ENCODE measurements at places on chromosomes 4 and X. TPM values are rescaled to one million over a fixed set of nuclear protein-coding genes. Genes with fewer than 3 reads are reported as not detected.

GRCh38 chrX:97616883-97617530 lies 733.3 kb downstream of the RPA4 start:
- no peaks in the 10 kb centered on the region for H3K27me3 ChIP-seq
- no peak overlapping the region for H3K4me3 ChIP-seq
- no peaks in the 10 kb centered on the region for H3K36me3 ChIP-seq
- peak; percentile 63 for DNase-seq
- no peak overlapping the region for H3K27ac ChIP-seq

DNA sequence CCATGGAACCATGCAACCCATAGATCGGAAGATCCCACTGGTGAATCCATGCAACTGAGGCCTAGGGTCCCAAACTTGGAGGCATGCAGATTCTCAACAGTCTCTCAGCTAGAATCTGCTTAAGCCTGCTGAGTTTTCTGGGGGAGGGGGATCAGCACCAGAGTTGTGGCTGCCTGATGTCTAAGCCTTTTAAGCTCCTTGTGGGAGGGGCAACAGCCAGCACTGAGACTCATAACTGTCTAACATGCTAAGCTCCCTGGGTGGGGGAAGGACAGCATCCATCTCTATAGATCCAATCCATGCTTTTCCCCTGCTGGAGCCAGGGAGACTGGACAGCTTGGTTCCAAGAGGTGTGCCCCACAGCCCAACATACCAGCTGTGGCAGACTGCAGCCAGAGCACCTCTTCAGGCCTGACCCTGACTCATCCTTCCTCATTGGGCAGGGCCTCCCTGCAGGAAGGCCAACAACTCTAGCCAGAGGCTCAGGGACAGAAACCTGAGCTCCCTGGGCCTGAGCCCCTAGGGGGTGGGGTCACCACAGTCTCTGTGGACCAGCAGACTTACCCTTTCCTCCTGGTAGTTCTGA lies 300.1 kb upstream of the SLC7A11 start:
- no peak overlapping the region for H3K27ac ChIP-seq
- H3K4me3 ChIP-seq = no peak overlapping the region
- no peaks in the 10 kb centered on the region for H3K4me1 ChIP-seq
- no peaks in the 10 kb centered on the region for H3K36me3 ChIP-seq

DNA sequence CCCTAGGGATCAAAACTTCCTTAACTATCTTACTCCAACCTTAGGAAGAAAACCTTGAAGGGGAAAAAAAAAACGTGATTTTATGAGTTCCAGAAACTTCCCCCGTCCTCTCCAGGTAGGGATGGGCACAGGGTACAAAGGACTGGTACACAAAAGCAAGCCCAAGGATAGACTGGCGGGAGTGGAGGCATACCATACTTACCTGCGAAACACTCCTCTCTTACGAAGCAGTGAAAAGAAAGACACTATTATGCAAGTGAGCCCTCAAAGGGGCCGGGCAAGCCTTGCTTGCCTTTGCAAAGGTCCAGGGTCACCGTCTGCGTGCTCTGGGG lies 651 bp downstream of the TSPAN6 start:
- H3K27me3 ChIP-seq = no peaks in the 10 kb centered on the region
- H3K4me1 ChIP-seq = peaks cover 4% of the 10 kb centered on the region
- DNase-seq = no peak
- peak overlapping the region; percentile 83 for H3K27ac ChIP-seq
- H3K4me3 ChIP-seq = peak overlapping the region; percentile 61
- H3K36me3 ChIP-seq = peaks cover 8% of the 10 kb centered on the region

DNA sequence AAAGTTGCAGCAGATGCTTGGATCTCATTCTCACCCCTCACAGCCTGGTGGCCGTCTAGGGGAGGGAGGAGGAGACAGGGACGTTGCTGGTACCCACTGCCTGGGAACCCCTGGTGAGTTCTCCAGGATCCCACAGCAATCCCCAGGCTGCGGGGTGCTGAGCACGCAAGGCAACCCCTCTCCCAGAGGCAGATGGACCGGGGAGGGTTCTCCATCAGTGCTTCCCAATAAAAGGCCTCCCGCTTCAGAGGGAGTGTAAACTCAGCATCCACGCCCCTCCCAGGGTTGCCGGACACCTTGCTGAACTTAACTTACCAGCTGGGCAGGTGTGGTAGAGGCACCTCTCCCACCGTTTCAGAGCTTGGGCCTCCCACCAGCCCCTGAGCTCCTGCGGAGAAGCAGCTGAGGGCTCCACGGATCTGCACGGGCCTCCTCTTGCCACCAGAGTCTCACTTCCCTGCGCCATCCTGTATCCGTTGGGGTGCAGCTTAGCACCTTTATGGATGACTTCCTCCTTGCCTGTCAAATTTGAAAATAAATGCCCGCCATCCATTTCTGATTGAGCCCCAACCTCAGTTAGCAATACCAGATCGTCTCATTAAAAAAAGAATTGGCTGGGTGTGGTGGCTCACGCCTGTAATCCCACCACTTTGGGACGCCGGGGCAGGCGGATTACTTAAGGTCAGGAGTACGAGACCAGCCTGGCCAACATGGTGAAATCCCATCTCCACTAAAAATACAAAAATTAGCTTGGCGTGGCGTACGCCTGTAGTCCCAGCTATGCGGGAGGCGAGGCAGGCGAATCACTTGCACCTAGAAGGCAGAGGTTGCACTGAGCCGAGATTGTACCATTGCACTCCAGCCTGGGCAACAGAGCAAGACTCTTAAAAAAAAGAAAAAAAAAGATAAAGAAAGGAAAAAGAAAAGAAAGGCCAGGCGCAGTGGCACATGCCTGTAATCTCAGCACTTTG lies 14.8 kb upstream of the TBC1D14 start:
- no peak overlapping the region for H3K4me3 ChIP-seq
- H3K27me3 ChIP-seq = no peaks in the 10 kb centered on the region
- no peak overlapping the region for H3K27ac ChIP-seq
- no peak for DNase-seq
- H3K4me1 ChIP-seq = peaks cover 6% of the 10 kb centered on the region

- no peak for DNase-seq
- peaks cover 12% of the 10 kb centered on the region for H3K4me1 ChIP-seq
- H3K27me3 ChIP-seq = no peaks in the 10 kb centered on the region
- no peaks in the 10 kb centered on the region for H3K36me3 ChIP-seq
- no peak overlapping the region for H3K4me3 ChIP-seq
These were observed 76.0 kb downstream of the TEX13C start for GRCh38 chrX:125395626-125396025.

GRCh38 chrX:16897445-16897844 lies 27.3 kb upstream of the RBBP7 start:
- DNase-seq = no peak
- H3K27me3 ChIP-seq = no peaks in the 10 kb centered on the region
- no peak overlapping the region for H3K4me3 ChIP-seq
- H3K36me3 ChIP-seq = no peaks in the 10 kb centered on the region
- H3K4me1 ChIP-seq = no peaks in the 10 kb centered on the region

DNA sequence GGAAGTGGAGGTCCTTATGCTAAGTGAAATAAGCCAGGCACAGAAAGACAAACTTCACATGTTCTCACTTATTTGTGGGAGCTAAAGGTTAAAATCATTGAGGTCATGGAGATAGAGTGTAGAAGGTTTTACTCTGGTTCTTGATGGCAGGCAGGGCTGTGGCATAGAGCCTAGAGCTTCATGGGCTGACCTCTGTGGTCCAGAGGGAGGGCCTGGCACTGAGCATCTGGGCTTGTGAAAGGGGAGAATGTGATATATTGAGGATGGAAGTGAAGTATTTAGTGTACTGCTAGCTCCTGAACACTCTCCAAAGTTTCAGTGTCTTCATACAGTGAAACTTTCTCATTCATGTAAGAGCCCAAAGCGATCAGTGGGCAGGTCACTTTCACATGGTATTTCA lies 71.3 kb upstream of the ANXA3 start:
- H3K4me1 ChIP-seq = no peaks in the 10 kb centered on the region
- no peak for DNase-seq
- H3K4me3 ChIP-seq = no peak overlapping the region
- no peak overlapping the region for H3K27ac ChIP-seq

DNA sequence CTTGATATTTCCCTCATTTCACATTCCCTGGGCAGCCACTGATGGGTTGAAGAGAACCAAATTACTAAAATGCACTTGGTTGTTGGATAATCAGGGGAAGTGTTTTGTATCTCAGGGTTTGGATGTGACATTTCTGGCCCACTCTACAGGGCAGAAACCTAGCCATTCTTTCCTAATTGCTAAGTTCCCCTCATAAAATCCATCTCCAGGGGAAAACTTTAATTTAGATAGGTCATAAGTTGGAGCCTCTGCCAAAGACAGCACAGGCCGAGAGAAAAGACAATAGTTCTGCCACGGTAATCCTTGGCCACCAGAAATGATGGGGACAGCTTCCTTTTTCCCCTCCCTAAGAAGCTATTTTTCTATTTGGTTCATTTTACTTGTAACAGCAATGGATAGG lies 192.7 kb upstream of the C1QTNF7 start:
- no peak overlapping the region for H3K27ac ChIP-seq
- no peaks in the 10 kb centered on the region for H3K36me3 ChIP-seq
- H3K4me3 ChIP-seq = no peak overlapping the region
- no peak for DNase-seq

DNA sequence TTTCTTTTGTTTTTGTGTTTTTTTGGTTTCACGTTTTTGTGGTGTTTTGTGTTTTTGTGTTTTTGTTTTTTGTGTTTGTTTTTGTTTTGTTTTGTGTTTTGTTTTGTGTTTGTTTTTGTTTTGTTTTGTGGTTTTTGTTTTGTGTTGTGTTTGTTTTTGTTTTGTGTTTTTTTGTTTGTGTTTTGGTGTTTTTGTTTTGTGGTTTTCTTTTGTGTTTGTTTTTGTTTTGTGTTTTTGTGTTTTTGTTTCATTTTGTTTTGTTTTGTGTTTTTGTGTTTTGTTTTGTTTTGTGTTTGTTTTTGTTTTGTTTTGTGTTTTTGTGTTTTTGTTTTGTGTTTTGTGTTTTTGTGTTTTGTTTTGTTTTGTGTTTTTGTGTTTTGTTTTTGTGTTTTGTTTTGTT lies 20.9 kb downstream of the CSF2RA start:
- no peaks in the 10 kb centered on the region for H3K4me1 ChIP-seq
- no peak overlapping the region for H3K4me3 ChIP-seq
- DNase-seq = no peak
- no peaks in the 10 kb centered on the region for H3K36me3 ChIP-seq

GRCh38 chr4:132180020-132180427 lies 969.1 kb upstream of the PCDH10 start:
- no peak overlapping the region for H3K4me3 ChIP-seq
- no peaks in the 10 kb centered on the region for H3K36me3 ChIP-seq
- no peak overlapping the region for H3K27ac ChIP-seq
- no peaks in the 10 kb centered on the region for H3K4me1 ChIP-seq
- no peak for DNase-seq

GRCh38 chr4:2949782-2950125 lies 13.5 kb downstream of the NOP14 start:
- no peak overlapping the region for H3K4me3 ChIP-seq
- no peak for DNase-seq
- no peaks in the 10 kb centered on the region for H3K27me3 ChIP-seq

DNA sequence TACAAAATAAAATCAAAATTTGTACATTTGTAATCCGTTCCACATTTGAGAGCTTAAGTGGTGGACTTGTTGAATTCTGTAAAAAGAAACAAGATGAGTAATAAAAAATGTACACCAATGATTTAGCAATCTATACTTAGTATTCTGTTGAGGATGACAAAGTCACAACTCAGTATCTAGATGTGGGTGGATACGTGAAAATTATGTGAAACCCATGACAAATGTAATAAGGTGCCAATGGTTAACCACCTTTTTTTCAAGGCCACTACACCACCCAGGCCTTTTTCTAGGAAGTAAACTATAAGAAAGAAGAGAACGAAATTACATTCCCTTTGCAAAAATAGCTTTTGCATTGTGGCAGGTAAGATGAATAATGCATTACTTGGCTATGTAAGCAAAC lies 77.0 kb downstream of the ATP8A1 start:
- H3K4me3 ChIP-seq = no peak overlapping the region
- H3K27ac ChIP-seq = no peak overlapping the region
- H3K4me1 ChIP-seq = no peaks in the 10 kb centered on the region
- no peak for DNase-seq
- no peaks in the 10 kb centered on the region for H3K36me3 ChIP-seq
- H3K27me3 ChIP-seq = no peaks in the 10 kb centered on the region

- H3K4me1 ChIP-seq = peaks cover 16% of the 10 kb centered on the region
- H3K27me3 ChIP-seq = no peaks in the 10 kb centered on the region
- DNase-seq = no peak
- no peak overlapping the region for H3K4me3 ChIP-seq
- no peak overlapping the region for H3K27ac ChIP-seq
These were observed 66.3 kb downstream of the RBM47 start for GRCh38 chr4:40563401-40563800.

DNA sequence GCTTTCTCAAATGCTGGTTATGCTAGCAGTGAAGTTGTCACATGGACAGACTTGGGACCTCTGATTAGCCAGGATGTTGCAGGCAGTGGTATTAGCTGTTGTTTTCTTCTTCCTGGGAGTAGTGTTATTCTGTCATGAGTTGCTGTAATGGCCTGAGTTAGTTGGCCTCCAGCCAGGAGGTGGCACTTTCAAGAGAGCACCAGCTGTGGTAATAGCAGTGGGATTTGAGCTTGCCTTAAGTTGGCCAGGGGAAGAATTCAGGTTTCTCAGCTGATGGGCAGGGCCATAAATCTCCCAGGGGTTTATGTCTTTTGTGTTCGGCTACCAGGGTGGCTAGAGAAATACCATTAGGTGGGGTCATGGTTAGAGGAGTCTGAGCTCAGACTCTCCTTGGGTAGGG lies 132.6 kb downstream of the GLUD2 start:
- no peak overlapping the region for H3K4me3 ChIP-seq
- no peak for DNase-seq
- no peaks in the 10 kb centered on the region for H3K4me1 ChIP-seq

GRCh38 chr4:24070117-24070516 lies 180.3 kb upstream of the PPARGC1A start:
- no peaks in the 10 kb centered on the region for H3K36me3 ChIP-seq
- H3K27me3 ChIP-seq = no peaks in the 10 kb centered on the region
- H3K4me1 ChIP-seq = peaks cover 8% of the 10 kb centered on the region
- no peak overlapping the region for H3K27ac ChIP-seq
- no peak overlapping the region for H3K4me3 ChIP-seq

DNA sequence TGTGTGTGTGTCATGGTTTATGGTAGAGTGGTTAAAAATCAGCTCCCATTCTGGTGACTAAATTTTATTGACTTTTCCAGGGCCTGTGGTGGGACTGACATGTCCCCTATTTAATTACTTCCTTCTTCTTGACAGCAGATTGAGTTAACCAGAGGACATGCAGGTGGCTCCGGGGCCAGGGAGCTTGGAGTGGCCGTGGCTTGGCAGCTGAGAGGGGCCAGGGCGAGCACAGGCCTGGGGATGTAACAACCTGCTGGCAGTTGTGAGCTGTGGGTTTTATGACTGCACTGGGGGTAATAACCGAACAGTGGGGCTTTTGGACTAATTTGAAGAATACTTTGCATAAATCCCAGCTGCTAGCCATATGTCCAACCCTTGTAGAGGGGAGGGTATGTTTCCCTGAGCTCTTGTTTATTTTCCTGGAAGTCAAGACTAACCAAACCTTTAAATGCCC lies 186.0 kb downstream of the MID1IP1 start:
- H3K27me3 ChIP-seq = no peaks in the 10 kb centered on the region
- H3K27ac ChIP-seq = no peak overlapping the region
- H3K4me3 ChIP-seq = no peak overlapping the region
- no peaks in the 10 kb centered on the region for H3K4me1 ChIP-seq
- H3K36me3 ChIP-seq = no peaks in the 10 kb centered on the region
- DNase-seq = no peak

- H3K4me3 ChIP-seq = no peak overlapping the region
- H3K27ac ChIP-seq = peak overlapping the region; percentile 39
- H3K27me3 ChIP-seq = no peaks in the 10 kb centered on the region
- H3K36me3 ChIP-seq = peaks cover 6% of the 10 kb centered on the region
These were observed 33.1 kb downstream of the PDLIM5 start for GRCh38 chr4:94484818-94485217.

Gene LETM1
- polyA plus RNA-seq = 23.3 TPM

Gene SNCA
- 127 TPM for polyA plus RNA-seq

Gene RNF128
- 0.72 TPM for polyA plus RNA-seq

Gene GAGE12E
- polyA plus RNA-seq = not detected

Gene MAP7D2
- 1.0 TPM for polyA plus RNA-seq

All from cardiac muscle cell (in vitro differentiated cells and primary cell).